ENCODE measurements at places on chromosomes 2 and 18.

DNA sequence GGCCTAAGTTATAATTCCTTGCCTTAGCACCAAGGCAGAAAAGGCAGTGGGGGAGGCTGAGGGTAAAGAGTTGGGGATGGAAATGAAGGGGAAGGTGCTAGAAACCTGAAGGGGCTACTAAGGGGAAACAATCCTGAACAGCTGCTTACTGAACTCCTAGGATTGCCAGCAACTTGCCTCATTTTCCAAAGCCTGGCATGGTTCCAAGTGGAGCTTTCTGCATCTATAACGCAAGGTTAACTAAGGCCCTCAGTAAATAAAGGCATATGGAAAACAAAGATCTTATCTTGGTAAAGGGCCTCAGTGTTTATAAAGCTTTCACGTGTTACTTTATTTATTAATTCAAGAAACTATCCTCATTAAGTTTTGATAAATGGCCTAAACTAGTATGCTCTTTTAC is 10.9 kb downstream of the MEP1B start:
- no peak for DNase-seq

GRCh38 chr2:150110548-150110947 is 376.9 kb downstream of the RND3 start:
- no peak for DNase-seq

DNA sequence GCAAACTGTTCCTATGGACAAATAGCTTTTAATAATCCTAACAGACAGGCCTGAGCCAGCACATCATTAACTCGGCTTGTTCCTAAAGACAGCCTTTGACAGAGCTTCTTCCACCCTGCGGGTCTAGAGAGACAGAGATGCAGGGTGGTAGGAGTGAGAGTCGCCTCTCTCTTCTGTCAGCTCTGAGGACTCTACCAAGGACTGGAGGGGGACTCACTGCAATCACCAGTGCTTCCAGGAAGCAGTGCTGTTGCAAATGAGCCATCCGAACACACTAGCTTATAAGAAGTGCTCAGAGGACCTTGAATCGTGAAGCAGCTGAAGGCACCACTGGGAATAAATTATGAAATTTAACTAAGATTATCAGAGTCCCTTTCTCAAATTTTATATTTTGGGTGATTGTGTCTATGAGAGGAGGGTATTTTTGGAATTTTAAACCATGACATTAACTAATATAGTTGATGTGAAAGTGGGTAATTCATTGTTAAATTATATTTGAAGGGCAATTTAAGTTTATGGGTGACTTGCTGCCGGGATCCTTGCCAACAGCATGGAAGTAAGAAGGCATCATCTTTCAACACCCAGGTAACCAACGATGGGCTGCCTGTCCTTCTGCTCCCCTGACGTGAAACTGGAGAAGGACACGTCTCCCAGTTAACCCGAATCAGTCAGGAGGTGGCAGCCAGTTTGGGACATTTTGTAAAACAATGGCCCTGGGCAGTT is 43.6 kb upstream of the PXDN start:
- DNase-seq: no peak

DNA sequence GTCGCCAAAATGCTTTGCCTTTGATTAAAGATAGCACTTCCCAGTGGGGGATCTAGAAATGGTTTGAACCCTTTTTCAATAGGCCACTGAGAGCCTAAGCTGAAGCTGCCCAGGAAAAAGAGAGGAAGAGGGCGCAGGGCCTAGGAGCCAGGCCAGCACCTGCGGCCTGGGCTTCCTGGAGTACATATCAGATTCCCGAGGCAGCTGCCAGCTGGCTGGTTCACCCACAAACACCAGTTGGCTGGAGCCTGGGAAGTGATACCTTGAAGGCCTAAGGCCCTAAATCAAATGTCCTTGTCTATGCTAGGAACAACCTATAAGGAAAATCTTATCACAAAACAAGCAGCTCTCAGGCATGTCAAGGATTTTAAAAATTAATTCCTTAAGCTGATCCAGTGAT is 37.1 kb downstream of the ANKRD44 start:
- DNase-seq: peak; percentile 36

DNA sequence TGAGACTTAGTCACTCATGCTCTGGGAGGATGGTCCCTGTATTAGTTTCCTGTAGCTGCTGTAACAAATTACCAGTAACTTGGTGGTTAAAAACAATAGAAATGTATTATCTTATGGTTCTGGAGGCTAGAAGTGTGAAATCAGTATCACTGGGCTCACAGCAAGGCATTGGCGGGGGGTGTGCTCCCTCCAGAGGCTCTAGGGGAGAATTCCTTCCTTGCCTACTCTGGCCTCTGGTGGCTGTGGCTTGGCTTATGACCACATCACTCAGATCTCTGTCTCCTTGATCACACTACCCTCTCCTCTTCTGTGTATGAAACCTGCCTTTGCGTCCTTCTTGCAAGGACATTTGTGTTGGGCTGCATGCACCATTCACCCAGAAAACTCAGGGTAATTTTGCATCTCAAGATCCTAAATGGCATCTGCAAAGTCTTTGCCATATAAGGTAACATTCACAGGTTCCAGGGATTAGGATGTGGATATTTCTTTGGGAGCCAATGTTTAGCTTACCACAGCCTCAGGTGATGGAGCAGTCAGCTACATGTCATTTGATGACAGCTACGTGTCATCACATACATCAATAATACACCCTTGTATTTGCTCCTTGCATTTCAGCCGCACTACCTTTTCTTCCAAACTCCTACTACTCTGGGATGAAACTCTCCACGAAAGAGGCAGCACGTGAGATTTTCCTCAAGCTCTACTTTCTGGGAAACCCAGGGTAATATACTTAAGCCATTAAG is 49.6 kb upstream of the POU3F3 start:
- no peak for DNase-seq

- DNase-seq: no peak
Observed at GRCh38 chr2:202700075-202700901, 65.5 kb downstream of the FAM117B start.

- DNase-seq: peak; percentile 75
Observed at GRCh38 chr2:51791496-51791895, 759.6 kb upstream of the NRXN1 start.

DNA sequence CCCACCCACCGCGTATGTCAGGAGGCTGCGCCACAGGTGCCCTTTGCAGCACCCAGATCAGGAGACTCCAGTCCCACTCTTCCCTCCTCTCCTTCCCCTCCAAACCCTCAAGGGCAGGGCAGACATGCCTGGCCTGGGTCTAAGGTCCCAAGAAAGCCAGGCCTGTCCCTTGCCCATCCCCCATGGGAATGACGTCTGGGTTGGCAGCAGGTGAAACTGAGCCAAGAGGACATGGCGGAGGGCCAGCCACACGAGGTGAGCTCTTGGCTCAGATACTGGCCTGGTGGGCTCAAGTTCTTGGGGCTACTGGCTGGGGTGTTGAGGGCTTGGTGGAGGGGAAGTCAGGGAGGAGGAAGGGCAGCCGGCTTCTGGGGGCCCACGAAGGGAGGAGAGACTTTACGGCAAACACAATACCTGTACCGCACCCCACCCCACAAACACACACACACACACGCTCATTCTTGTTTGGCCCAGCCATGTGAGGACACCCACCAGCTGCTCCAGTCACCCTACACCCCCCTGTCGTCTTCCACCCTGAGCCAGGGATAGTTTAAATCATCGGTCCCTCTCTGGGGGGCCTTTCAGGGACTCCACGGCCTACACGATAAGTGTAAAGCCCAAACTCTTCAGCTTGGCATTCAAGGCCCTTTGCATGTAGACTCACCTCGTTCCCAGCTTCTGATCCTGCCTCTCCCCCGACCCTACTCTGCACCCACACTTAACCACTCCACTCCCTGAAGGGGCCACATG is 24.1 kb upstream of the TNS1 start:
- DNase-seq: no peak

- no peak for DNase-seq
Observed at GRCh38 chr2:239175181-239175580, 225.6 kb downstream of the HDAC4 start.

- DNase-seq: no peak
Observed at GRCh38 chr2:181334158-181334826, 122.9 kb upstream of the ITGA4 start.
